ENCODE measurements at places on chromosomes 11 and 22.

- DNase-seq, result peak; percentile 52
Measured at GRCh38 chr11:74669211-74670160, 61.7 kb downstream of the CHRDL2 start.

DNA sequence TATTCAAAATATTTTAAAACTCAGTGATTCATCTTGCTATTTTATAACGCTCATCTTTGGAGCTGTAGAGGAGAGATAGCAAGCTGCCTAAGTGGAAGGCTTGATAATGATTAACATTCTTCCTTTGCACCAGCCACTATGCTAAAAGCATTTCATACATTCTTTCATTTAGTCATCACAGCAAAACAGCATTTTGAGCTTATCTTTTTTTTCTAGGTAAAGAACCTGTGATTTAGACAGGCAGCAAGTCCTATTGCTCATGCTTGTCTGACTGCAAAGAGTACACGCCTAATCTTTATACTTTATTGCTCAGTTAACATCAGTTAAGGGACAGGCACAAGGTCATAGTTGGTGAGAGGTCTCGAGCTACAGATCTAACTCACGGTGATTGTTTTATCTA is 713.1 kb upstream of the ARHGAP42 start:
- no peak for DNase-seq

DNA sequence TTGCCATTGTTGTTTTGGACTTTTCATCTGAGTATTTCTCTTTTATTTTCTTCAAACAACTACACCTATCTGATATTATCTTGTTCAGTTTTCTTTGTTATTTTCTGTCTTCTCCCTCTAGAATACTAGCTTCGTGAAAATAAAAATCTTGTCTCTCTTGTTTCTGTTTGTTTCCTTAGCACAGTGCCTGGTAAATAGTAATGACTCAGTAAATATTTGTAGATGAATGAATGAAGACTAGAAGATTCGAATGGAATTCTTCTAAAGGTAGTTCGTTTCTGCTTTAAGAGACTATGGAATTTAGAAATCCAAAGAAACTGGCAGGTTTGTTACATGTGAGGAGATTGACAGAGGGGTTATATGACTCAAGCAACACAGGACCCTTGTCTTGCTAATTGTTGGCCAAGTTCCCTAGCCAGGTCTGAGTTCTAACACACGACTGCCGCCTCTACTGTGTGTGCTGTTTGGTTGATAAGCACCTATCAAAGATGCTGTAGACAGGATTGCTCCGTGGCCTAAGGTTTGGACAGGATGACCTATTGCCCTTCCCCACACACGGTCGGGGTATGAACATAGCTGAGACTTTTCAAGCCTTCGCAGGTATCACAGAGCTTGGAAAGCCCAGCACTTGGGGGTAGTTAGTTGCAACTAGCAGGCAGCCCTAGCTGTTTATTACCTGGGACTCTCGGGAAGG is 831 bp upstream of the TMEM135 start:
- DNase-seq, result no peak

DNA sequence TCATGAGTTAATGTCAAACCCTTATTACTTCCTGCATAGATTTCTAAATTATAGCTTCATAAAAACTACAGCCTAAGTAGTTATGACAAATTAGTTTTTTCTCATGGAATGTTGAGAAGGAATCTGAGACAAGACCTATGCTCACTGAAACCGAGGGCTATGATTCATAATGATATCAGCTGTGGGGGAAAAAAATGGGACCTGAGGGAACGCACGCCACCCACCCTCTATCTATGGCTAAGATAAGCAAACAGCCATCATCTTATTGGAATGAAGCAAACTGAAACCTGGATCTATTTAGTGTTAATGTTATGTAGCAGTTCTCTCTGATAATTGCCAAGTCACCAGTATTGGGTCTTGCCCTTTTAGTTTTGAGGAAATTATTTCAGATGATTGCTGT is 906.9 kb upstream of the RAG2 start:
- no peak for DNase-seq

DNA sequence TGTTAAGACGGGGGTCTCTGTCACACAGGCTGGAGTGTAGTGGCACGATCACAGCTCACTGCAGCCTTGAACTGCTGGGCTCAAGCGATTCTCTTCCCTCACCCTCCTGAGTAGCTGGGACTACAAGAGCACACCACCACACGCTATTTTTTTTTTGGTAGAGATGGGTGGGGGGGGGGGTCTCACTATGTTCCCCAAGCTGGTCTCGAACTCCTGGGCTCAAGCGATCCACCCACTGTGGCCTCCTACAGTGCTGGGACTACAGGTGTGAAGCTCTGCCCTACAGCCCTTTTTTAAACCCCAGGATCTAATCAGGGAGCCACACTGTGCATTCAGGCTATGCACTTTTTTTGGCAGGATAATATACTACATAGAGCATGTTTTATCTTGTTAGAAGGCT is 1.4 kb upstream of the DHCR7 start:
- no peak for DNase-seq

- DNase-seq, result no peak
Measured at GRCh38 chr22:22159384-22159783, 85.2 kb upstream of the VPREB1 start.

GRCh38 chr11:91081440-91082043 is 858.7 kb upstream of the CHORDC1 start:
- no peak for DNase-seq

- DNase-seq, result no peak
Measured at GRCh38 chr11:72423840-72424239, 10.5 kb downstream of the CLPB start.

- no peak for DNase-seq
Measured at GRCh38 chr11:126113515-126113957, 50.9 kb upstream of the CDON start.

GRCh38 chr11:117831661-117832415 is 7.3 kb upstream of the FXYD2 start:
- no peak for DNase-seq

DNA sequence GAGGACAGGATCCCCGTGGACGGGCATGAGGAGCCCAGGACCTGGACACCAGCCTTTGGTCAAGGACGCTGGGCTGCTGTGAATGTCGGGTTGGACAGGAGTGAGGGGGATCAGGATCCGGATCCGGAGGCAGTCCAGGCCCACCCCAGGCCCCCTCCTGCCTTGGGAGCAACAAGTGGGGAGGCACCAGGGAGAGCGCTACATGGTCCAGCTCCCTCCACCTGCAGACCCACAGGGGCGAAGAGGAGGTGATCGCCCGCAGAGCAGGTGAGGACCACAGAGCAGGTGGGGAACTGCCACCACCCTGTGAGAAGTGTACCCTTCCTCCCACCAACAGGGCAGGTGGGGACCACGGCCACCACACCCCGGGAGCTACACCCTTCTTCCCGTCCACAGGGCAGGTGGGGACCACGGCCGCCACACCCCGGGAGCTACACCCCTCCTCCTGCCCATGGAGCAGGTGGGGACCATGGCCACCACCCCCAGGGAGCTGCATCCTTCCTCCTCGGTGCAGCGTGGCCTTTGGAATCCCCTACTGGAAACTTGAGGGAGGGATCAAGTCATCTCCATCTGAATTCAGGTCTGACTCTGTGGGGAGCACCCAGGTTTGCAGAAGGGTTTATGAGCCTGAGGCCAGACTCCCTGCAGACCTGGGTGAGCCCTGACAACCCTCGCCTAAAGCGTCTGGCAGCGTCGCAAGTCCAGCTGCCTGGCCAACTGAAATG is 141.0 kb downstream of the BRD1 start:
- DNase-seq, result peak; percentile 52

DNA sequence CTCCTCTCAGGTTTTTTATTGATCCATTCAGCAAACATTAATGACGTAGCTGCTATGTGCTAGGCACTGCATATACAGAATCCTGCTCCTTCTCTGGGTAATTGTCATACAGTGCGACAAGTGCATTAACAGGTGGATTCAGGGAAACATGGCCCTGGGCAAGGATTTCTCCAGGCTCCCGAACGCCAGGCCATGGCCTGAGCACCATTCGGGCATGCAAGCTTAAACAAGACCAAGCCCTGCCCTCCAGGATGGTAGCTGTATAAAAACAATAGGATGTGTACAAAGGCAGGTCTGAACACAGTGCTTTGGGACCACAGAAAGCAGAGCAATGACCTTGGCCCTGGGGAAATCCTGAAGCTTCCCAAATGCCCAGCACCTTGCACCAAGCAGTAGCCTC is 9.1 kb upstream of the SYT7 start:
- no peak for DNase-seq

- no peak for DNase-seq
Measured at GRCh38 chr11:73976451-73977151, 6.0 kb downstream of the UCP2 start.

GRCh38 chr11:17979770-17980371 is 33.0 kb downstream of the SERGEF start:
- DNase-seq, result no peak

- no peak for DNase-seq
Measured at GRCh38 chr11:119372260-119373058, 9.0 kb downstream of the USP2 start.

- DNase-seq, result no peak
Measured at GRCh38 chr11:74380746-74381439, 17.3 kb downstream of the PGM2L1 start.

DNA sequence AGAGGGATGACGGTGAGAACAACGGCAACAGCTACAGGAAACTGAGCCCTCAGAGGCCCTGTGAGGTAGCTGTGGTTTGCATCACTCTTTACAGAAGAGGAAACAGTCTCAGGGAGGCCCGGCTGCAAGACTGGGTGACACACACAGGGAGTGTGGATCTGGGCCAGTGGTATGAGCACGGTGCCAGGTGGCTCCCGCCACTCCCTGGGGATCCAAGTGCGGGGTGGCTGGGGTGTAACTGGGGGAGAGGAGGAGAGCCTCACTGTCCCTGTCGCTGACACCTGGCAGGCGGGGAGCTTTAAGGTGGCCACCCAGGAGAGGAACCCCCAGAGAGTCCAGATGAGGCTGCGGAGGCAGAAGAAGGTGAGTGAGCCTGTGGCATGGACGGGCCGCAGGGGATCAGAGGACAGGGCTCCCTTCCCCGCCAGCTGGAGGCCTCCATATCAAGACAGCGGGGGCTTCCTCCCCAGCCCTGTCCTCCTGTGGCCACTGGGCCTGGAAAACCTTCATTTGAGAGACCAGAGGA is 5.6 kb downstream of the RGL4 start:
- peak; percentile 61 for DNase-seq

DNA sequence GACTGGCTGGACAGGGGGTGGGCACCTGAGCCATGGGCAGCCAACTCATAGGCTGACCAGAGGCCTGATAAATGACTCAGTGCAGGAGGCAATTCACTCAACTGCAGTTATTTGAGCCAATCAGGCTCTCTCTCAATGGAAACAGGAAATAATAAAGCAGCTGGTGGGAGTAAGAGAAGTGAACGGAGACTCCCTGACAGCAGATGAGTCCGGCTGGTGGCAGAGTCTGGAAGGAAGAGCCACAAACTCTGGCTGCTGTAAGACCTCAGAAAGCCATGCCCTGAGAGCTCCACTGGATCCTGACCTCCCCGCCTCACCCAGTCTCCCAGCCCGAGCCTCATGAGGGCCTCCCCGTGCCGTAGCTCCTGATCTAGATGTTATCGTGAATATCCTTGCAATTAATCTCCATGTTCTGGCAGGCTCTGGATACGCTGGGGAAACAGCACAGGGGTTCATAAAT is 69.8 kb downstream of the TRIM29 start:
- DNase-seq, result no peak

GRCh38 chr11:83659466-83659865 is 373.3 kb upstream of the CCDC90B start:
- DNase-seq, result no peak

GRCh38 chr22:45977003-45977411 is at the start of gene WNT7B:
TSS of gene WNT7B (minus strand) at chr22:45977162. CDS start at chr22:45976754, 408 bp downstream.
- no peak for DNase-seq

DNA sequence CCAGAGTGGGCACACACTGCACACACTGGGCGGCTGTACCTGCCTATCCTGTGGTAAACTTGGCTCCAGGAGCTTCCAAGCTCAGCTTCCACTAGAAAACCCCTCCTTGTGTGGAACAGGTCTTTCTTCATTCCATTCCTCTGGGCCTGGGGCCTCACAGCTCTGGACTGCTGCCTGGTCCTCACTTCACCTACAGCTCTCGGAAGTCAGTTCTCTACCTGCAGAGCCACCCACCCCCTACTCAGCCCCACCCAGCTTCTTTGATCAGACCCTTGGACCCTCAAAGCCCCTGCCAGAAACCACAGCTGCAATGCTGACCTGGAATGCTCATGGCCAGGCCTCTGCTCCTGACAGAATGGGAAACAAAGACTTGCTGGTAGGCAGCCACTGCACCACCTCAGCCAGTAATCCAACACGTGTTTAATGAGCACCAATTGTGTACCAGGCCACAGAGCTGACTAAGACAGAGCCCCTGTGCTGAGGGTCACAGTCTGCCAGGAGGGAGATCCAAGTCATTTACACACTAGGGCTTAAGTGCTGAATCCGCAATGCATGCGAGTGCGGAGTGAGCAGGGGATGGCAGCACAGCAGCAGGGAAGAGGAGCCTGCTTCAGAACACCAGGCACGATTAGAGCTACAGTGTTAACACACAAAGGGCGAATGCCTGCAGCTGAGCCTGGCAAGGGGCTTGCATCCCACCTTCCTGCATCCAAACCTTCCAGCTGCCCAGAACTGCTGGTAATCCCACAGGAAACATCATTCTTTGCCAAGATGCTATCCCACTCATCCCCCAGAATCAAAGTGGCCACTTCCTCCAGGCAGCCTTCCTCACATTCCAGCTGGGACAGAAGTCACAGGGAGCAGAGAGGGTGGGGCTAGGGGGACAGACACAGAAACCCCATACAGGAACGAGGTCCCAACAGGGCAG is 4.6 kb downstream of the GNB1L start:
- no peak for DNase-seq

DNA sequence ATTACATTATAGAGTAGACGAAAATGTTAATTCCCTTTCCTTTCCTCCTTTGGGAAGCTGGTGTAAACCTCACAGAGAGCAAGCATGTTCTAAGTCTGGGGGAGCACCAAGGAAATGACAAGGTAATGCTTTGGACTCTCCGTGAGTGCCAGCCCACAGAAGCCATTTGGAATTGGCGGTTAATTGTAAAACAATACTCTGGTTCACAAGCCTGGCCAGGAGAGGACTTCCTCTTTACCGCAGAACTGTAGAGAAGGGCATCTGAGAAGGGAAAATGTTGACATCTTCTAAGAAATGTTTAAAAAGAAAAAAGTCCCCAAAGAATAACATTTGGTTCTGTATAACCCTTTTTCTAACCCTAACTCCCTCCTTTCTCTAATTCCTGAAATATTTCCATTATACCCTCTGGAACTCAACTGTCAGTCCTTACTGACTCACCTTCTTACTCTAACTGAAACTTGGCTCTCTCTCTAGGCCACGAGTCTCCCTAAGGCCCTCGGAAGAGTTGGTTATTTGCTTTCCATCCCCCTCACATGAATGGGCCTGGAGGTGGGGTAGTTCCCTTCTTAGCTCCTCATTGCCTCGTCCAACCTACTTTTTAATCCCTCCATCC is 379.8 kb downstream of the SOX6 start:
- DNase-seq, result no peak

GRCh38 chr11:11450744-11451362 is 97.8 kb upstream of the CSNK2A3 start:
- no peak for DNase-seq

DNA sequence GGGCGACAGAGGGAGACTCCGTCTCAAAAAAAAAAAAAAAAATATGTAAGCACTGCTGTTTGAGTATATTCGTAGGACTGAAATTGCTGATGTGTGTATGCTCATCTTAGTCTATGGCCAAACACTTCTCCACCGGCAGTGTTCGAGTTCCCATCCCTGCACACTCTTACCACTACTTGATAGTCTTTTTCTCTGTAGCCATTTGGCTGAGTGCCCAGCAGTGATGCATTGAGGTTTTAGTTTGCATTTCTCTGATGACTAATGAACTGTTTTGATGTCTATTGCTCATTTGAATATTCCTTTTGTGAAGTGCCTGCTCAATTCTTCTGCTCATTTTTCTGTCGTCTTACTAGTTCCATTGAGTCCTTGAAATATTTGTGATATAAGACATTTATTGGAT is 1.9 kb downstream of the TIRAP start:
- no peak for DNase-seq

Measured in type B pancreatic cell (in vitro differentiated cells).